ENCODE measurements at places on chromosomes 5 and 9. TPM values are rescaled to one million over a fixed set of nuclear protein-coding genes. Genes with fewer than 3 reads are reported as not detected.

GRCh38 chr9:36796671-36797419 is 224.2 kb downstream of the MELK start:
- no peak for DNase-seq

The HMMR gene
- 18.8 TPM for polyA plus RNA-seq

The GLDC gene
- polyA plus RNA-seq: 21.6 TPM

GRCh38 chr5:96718635-96719077 is 56.5 kb downstream of the CAST start:
- DNase-seq: no peak

DNA sequence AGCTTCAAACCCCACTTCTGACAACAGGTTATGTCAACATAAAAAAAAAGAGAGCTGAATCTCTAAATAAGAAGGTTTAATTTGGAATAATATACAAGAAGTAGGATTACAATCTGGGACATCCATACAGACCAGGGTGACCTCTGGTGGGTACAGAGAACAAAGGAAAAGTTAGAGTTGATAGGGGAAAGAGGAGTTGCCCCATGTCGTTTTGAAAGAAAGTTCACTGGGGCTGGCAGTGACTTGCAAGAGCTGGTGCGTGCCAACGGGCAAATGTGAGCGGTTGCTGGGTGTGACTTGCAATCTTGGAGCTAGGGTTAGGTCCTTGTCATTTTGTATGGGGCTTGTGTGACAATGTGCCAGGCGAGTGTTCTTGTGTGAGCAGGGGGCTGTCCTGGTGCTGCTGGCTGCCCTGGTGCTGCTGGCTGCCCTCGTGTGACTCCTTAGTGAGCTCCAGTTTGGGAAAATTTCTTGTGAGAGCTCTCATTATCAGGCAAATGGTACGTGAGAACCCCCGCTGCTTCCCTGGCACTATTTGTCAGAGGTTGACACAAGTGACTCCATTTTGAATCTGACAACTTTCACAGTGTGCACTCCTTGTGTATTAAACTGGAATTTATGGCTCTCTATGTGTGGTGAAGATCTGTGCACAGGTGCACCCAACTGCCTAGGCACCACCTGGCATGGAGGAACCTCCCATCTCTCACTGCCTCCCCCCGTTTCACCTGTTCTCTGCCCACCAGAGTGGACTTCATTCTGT is 69.8 kb downstream of the UBE2QL1 start:
- no peak for DNase-seq

DNA sequence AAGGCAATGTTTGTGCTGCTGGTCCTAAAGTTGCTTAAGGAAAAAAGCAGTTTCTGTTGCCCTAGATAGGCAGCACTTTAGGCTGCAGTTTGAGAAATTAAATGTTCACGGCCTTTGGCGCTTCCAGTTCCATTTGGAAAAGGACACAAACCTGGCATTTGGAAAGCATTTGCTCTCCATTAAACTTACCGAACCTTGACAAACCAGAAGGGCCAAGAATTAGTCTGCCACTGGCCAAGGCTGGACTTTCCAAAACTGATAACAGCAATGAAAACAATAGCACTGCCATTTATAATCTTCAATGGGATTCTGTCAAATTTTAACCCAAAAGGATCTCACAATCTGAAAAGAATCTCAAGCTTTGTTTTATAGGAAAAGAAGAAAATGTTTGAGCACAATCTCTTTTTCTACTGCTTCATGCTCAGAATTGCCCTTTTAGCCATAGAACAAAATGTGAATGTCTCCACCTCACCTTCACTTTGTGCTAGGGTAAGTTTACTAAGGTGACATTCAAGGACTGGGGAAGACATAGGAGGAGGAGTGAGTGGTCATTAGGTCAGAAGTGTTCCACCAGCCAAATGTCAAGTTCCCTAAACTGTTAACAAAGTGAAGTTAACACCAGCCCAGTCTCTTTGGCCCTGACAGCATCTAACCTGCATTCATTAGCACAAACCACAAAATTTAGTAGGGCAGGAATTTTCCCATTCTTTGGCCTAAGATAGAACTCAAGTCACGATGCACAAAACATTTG is 583.4 kb upstream of the DMAC1 start:
- DNase-seq: no peak

- DNase-seq: no peak
These were observed 657.9 kb upstream of the ST8SIA4 start for GRCh38 chr5:101561018-101561417.

GRCh38 chr9:3118081-3118480 is 274.2 kb upstream of the PUM3 start:
- no peak for DNase-seq

The CAMLG gene
- 59.3 TPM for polyA plus RNA-seq

GRCh38 chr5:52809884-52810283 is 22.2 kb downstream of the ITGA1 start:
- DNase-seq: no peak

The TMEM174 gene
- 15.7 TPM for polyA plus RNA-seq

The TOPORS gene
- polyA plus RNA-seq: 32.1 TPM

DNA sequence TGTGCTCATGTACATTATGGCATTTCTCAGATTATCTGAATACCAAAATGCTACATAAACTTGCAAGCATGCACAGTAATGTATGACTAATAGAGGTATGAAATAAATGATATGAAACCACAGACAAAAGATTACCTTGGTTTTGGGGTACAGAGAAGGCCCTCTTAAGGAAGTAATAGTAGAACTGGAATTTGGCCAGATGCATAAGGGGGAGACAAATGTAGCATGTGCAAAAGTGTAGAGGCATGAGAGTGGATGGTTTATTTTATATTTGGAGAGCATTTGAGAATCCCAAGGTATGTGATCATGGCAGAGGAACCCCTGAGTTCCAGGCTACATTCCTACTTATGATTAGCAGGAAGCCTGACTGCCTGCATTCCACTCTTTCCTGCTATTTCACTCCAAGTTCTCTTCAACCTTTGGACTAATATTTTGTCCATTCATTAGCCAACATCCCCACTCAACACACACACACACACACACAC is 74.2 kb downstream of the MAMDC2 start:
- DNase-seq: no peak

The SLC34A3 gene
- polyA plus RNA-seq: 10.3 TPM

The SARDH gene
- 13.1 TPM for polyA plus RNA-seq

DNA sequence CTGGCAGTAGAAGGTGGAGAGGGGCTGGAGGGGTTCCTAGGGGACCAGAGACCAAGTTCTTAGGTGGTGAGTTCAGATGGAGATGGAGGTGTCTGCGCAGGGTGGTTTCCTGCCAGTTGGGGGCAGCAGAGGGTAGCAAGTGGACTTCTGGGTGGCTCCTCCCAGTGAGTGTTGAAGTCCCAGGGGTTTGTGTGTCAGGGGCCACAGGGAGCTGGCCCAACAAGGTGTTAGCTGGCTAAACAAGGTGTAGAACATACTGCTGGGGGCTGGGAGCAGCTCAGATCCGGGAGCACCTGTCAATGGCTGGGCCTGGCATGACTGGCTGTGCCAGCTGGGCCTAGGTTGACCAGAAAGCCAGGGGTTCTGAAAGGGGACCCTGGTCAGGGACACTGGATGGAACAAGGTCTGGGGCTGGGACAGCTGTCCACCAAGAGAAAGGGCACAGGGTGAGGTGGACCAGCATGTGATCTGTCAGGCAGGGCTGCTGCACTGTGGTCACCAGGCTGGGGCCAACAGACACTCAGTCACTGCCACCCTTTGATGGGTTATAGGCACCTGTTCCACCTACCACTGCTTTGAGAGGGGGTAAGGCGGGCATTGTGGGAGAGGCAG is 35.6 kb downstream of the DAB2IP start:
- peak; percentile 52 for DNase-seq

DNA sequence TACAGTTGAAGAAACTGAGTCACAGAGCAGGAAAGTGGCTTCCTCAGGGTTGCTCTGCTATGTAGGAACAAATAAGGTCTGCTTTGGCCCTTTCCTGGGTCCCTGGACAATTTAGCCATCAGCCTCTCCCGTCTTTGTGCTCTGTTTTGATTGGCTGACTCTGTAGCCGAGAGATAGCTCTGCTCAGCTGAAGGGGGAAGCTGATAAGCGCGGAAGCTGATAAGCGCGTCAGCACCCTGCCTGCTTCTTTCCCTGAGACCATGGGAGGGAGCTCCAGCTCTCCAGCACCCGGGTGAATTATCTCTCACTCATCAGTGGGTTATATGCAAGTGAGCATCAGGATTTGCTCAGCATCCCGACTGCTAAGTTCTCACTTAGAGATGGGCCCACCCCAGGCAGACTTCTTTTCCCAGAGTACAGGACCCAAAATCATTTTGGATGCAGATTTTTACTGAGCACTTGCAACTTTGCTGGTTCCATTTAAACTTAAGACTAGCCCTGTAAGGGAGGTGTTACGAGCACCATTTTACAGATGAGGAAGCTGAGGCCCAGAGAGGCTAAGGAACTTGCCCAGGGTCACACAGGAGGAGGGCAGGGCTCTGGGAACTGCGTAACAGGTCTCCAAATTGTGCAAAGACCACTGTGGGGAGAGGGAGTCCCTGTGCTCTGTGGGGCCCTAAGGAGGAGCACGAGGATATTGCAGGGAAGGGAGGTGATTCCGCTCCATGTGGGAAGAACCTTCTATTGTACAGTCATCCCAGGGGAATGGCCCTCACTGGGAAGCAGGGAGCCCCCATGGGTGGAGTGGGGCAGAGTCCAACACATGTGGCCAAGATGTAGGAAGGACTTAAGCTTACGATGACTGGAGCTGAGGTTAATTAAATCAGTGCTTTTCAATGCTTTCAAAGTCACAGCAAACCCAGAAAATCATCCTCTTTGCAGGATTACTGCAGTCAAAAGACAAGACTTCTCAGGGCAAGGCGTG is 83.7 kb upstream of the ORM1 start:
- DNase-seq: no peak

DNA sequence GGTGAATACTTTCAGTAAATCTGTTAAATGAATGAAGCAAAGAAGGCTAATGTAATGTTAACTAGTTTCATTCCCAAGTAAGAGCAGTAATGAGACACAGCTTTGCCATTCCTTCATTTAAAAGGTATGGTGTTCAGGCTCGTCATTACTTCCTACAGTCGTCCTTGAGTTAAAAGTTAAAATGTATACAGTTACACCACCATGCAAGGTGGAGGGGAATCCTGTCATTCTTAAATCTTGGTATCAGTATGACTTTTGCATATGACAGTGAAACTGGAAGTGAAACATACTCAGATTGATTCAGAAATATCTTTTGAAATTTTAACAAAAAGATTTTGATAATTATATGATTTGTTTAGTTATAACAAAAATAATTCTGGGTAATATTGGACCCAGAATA is 25.9 kb downstream of the MTRR start:
- no peak for DNase-seq

DNA sequence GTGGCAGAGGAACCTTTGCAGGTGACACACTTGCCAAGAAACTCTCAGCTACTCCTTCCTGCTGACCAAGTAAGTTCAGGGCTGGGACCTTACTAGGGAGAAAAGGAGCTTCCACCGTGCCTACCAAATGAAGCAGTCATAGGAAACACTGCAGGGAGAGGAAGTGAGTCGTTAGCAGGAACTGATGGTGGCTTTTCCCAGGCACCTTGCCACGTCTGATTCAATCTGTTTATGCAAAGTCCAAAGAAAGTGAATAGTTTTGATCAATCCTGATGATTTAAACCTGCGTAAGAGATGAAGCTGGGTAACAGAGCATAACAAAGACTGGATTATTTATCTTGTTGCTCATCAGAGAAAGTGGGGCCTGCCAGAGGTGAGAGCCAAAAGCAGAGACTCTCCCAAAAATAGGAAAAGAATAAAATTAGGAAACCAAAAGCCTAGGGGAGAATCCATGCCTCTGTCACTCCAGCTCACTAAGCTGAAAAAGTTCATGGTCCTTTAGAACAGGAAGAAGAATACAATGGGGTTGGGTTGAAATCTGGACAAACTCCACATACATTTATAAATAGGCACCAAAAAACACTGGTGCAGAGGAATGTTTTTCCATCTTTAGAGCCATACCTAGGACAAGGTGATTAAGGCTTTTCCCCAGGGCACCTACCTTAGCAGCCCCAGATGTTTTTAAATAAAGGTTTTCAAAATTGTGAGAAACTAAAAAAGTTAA is 9.3 kb upstream of the PFDN1 start:
- DNase-seq: no peak

The GFPT2 gene
- 4.4 TPM for polyA plus RNA-seq

- DNase-seq: no peak
These were observed 13.1 kb upstream of the INSYN2B start for GRCh38 chr5:169993485-169993790.

DNA sequence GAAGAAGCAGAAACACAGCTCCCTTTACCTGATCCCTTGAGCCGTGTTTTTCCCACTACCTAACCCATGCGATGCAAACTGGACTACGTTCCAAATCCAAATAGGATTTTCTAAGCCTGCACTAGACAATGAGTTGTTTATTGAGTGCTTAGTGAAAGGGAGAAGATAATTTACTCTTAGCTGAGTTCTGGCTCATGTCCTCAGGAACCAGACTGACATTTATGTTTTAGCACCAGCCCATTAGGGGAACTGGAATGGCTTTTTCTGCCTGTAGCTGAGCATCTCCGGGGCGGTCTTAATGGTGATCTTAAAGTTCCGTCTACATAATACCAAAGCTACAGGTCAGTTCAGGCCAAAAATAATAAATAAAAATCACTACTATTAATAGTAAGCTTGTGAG is 81.5 kb downstream of the SH3TC2 start:
- DNase-seq: no peak

DNA sequence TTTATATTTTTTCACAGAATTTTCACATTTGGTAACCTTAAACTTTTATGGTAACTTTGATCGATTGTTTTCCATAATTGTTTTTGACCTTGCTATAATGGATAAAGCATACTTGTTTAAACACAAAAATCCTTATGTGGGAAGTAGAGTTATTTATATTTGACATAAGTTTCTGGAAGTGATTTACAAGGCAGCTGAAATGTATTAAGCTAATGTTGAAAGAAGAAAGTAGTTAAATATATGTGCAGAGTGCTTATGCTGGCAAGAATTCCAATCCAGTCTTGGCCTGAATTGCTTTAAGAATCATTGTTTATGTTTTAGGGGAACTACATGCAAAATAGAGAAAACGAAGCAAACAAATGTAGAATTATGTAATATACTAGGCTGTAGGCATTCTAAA is 763.6 kb downstream of the TAF11L14 start:
- peak; percentile 62 for DNase-seq

DNA sequence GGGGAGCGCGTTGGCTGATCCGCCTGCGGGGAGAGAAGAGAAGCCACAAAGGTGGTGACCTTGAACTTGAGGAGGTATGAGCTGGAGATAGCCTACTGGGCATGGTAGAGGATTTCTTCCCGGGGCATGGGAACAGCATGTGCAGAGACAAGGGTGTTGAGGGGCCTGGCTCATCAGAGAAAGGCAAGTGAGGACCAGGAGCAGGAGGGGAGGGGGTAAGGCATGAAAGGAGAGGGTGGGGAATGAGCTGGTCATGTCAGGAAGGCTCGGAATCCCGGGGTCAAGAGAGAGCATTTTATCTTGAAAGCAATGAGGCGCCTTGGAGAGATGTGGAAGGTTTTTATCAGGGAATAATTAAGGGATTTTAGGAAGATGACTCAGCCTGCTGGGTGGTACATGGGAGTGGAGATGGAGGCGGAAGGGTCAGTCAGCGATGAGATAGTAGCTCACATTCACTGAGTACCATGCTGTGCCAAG is 121.1 kb downstream of the LHX2 start:
- no peak for DNase-seq

DNA sequence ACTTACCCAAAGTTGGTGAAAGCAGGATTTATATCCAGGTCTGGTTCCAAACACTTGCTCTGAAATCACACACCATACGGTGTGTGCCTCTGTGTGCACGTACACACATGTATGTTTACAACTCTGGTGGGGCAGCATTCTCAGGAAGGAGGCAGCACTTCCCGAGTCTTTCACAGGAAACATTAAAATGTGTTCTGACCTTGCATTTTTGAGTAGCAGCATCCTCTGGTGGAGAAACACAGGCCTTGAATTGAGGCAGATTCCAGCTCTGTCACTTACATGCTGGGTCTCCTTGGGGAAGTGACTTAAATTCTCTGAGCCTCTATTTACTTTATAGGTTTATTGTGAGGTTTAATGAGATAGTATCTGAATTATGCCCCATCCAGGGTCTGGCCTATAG is 126.4 kb downstream of the RGS3 start:
- no peak for DNase-seq
